ACHN (cell line): ENCODE measurements at places on chromosomes 5 and 9.

DNA sequence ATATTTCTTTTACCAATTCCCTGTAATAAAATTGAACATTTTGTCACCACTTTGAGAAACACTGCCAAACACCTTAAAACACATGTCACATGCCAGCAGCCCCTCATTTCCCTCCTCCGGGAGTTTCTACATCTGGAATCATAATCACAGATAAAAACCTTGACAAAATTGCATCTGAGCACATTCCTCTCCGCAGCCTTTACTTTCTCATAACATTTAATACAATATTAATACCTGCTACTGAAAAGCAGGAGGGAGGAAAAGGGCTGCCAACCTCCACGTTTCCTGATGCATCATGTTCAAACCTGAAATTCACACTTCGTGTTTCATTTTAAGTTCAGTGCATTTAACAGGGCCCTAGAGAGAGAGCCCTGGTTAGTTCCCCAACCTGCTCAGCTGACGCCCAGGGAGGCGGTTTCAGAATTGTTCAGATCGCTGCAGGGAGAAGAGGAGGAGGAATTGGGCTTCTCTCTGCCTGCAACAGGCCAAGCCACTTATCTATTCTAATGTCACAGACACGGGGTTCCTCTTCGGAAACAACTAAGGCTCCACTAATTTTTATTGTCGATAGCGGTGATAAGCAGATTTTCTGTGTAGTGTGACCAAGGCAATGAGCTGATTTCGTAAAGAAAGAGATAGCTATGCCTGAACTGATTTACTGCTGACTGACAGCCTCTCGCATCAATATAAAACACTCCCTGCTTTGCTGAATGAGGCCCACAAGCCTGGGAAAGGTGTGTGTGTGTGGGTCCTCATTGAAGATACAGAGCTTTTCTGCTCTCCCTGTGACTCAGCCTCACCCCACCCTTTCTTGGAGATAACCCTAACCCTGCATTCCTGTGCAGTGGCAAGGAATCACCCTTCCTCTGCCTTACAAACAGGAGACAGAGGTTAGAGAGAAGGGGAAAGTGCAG lies 4.9 kb upstream of the LHX2 start:
- no peak for DNase-seq

GRCh38 chr5:142110046-142110531 lies 1.5 kb downstream of the NDFIP1 start:
- peak; percentile 12 for DNase-seq

GRCh38 chr9:82108941-82109340 lies 120.4 kb downstream of the SPATA31D1 start:
- no peak for DNase-seq

GRCh38 chr9:137383784-137384756 lies 38.9 kb downstream of the EXD3 start:
- DNase-seq: no peak

GRCh38 chr5:24823625-24824024 lies 178.8 kb upstream of the CDH10 start:
- DNase-seq: no peak

- DNase-seq: no peak
Measured at GRCh38 chr9:1759771-1760300, 255.3 kb upstream of the SMARCA2 start.

- DNase-seq: no peak
Measured at GRCh38 chr9:121782514-121783110, 131.2 kb downstream of the DAB2IP start.

- DNase-seq: no peak
Measured at GRCh38 chr5:1419476-1420210, 25.6 kb downstream of the SLC6A3 start.

GRCh38 chr5:151569132-151570046 lies 21.7 kb downstream of the FAT2 start:
- peak; percentile 49 for DNase-seq

- DNase-seq: peak; percentile 54
Measured at GRCh38 chr5:72441862-72442540, 65.2 kb downstream of the ZNF366 start.

DNA sequence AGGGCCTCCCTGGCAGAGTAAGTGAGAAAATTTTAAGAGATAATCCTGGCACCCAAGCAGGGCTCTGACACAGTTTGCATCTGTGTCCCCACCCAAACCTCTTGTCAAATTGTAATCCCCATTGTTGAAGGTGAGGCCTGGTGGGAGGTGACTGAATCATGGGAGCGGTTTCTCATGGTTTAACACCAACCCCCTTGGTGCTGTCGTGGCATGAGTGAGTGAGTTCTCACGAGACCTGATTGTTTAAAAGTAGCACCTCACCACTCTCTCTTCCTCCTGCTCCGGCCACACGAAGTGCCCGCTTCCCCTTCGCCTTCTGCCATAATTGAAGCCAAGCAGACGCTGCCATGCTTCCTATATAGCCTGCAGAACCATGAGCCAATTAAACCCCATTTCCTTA lies 80.1 kb downstream of the FBXW11 start:
- DNase-seq: no peak

DNA sequence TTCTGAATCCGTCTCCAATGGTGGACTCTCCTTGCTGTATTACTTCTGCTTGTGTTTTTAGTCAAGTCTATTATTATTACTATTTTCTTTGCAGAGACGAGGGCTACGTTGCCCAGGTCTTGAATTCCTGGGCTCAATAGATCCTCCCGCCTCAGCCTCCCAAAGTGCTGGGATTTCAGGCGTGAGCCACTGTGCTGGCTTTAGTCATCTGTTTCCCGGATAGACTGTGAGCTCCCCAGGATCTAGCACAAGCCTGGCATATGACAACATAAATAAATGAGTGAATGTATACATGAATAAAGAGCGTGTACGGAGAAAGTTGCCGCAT lies 439 bp upstream of the DDX46 start:
- DNase-seq: no peak

GRCh38 chr9:87382900-87383299 lies 114.8 kb upstream of the DAPK1 start:
- no peak for DNase-seq

DNA sequence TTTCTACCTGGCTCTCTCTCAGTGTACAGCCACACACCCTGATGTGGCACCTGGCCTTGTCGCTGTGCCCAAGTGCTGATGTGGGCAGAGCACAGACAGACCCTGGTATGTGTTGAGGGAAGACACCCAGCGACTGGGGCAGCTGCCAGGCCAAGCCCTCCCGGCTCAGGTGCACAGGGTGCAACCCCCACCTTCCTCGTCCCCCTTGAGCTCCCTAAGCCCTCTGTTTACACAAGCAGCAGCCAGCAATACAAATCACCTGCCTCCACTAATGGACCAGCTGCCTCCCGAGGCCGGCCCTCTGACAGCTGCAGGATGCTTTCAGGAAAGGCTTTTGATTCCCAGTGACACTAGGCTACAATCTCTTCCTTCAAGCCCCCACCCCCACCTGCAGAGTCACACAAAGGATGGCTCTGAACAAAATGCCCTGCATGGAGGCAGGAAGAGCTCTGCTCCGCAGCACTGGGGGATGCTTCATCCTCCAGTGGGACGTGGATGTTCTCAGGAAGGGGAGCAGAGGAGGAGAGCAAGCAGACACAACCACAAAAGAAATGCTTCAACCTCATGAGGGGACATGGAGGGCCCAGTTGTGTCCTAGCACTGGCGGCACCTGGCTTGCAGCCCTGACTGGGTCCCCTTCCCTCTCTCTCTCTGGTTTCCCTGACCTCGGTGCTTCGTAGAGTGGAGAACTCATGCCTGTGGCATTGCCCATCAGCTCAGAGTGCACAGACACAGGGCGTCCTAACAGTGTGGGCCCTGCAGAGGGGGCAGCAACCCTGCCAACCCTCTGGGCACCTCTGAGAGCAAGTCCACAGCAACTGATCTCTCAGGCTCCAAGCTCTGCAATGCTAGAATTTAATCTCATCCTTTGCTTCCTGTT lies 140.8 kb downstream of the BARX1 start:
- DNase-seq: no peak

GRCh38 chr5:8895599-8895998 lies 650.3 kb downstream of the SEMA5A start:
- DNase-seq: no peak

- no peak for DNase-seq
Measured at GRCh38 chr5:34625246-34625645, 30.9 kb upstream of the RAI14 start.

GRCh38 chr5:69137807-69138206 lies 29.1 kb upstream of the CCNB1 start:
- DNase-seq: no peak

DNA sequence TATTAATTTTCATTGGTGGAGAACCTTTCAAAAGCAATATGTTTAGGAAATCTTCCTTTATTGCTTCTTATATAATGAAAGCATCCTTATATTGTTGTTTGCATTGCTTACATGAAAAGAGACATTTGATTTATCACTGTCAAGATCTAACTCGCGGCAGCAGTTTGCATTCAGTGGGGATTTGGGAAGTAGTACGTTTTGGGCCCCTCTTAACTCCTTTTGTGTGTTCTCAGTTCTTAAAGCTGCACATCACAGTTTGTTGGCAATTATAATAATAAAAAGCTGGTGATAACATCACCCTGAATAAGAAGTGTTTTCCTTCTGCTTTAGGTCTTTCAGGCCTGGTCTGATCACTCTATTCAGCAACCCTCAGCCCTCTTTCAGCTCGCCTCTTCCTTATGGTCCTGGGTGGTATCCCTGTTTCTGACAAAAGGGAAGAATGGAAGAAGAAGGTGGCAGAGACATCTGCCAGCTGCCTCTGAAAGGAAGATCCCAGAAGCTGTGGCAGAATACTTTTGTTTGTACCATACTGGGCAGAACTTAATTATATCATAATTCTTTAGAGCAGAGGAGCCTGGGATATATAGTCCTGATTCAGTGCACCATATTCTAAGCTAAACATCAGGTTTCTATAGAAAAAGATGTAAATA lies 53.7 kb downstream of the PARP8 start:
- DNase-seq: no peak

- no peak for DNase-seq
Measured at GRCh38 chr5:72860499-72860898, 44.0 kb downstream of the TNPO1 start.

- DNase-seq: no peak
Measured at GRCh38 chr9:98318834-98319478, 63.5 kb upstream of the TBC1D2 start.

DNA sequence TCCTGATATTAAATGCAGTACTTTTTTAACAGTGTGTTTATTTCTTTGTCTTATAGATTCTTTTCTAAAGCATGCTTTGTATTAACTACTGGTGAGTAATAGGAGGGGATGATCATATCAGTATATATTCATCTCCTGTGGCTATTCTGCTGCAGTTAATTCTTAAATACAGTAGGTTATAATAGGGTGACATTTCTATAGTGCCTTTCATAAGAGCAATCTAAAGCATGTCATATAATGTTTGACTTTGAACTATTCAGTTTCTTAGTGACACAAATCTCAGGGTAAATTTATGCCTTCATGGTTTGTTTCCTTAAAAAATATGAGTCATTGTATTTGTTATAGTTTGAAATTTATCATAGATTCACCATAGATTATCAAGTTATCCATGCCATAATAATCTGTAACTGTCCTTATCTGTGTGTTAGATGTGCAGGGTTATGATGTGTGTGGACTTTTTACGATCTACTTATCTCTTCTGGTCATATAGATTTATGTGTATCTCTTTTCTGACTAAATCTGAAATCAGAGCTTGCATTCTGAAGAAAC lies 1019.5 kb downstream of the NR2F1-AS1 start:
- DNase-seq: no peak

- DNase-seq: peak; percentile 48
Measured at GRCh38 chr5:51380603-51381207, 2.5 kb upstream of the ISL1 start.

DNA sequence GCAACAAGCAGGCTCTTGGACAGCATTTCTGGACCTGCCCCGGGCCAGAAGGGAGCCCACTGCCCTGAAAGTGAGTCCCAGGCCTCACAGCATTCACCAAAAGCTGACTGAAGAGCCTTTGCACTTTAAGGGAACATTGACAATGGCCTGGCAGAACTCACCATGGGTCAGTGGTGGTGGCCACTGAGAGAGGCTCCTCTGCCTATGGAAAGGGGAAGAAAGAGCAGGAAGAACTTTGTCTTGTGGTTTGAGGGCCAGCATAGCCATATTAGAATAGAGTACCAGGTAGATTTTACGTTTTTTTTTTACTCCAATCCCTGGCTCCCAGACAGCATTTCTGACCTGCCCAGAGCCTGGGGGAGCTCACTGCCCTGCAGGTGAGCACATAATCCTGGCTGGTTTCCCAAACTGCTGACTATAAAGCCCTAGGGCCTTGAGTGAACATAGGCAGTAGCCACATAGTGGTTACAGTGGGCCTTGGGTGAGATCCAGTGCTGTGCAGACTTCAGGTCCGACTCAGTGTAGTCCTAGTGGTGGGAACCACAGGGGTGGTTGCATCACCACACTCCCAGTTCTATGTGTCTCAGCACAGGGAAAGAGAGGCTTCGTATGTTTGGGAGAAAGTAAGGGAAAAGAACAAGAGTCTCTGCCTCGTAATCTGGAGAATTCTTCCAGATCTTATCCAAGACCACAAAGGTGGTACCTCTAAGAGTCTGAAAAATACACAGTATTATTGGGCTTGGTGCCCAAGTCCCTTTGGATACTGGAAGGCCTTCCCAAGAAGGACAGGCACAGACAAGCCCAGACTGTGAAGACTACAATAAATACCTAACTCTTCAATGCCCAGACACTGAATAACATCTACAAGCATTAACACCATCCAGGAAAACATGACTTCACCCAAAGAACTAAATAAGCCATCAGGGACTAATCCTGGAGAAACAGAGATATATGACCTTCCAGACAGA lies 89.5 kb downstream of the TSSK1B start:
- no peak for DNase-seq

DNA sequence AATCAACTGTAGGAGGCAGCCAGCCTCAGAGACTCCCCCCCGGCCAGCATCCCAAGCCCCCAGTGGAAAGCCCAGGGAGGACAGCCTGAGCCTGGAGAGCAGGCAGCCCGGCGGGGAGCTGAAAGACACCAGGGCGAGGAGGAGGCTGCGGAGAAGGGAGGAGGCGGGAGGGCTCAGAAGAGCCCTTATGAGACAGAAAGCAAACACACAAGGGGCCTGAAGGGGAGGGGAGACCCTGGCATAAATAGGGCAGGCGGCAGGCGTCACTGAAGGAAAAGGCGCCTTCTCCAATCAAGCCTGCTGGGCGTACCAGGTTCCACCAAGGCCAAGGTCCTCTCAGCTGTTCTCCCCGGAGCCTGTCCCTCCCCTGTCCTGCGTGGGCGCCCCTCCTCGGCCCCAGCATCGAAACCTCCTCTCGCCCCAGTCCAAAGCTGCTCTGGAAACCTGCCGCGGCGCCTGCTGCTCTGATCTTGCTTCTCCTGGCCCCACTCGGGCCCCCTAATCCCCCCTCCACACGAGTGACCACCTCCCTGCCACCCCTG lies 1.3 kb downstream of the SLC9A3 start:
- DNase-seq: no peak

GRCh38 chr5:116469631-116470030 lies 105.0 kb downstream of the SEMA6A start:
- DNase-seq: no peak

DNA sequence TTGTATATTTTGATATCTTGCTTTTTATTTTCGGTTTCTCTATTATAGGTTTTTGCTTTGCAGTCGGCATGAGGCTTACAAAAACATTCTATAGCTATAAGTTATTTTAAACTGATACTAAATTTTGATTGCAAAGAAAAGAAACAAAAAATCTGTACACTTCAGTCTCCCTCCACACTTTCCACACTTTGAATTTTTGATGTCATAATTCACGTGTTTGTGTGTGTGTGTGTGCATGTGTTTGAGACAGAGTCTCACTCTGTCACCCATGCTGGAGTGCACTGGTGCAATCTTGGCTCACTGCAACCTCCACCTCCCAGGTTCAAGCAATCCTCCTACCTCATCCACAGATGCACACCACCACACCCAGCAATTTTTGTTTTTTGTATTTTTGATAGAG lies 124.9 kb downstream of the MRPS30 start:
- no peak for DNase-seq

GRCh38 chr9:124358631-124359030 lies 56.6 kb downstream of the PSMB7 start:
- no peak for DNase-seq
